ENCODE measurements at places on chromosomes 1 and 21.

DNA sequence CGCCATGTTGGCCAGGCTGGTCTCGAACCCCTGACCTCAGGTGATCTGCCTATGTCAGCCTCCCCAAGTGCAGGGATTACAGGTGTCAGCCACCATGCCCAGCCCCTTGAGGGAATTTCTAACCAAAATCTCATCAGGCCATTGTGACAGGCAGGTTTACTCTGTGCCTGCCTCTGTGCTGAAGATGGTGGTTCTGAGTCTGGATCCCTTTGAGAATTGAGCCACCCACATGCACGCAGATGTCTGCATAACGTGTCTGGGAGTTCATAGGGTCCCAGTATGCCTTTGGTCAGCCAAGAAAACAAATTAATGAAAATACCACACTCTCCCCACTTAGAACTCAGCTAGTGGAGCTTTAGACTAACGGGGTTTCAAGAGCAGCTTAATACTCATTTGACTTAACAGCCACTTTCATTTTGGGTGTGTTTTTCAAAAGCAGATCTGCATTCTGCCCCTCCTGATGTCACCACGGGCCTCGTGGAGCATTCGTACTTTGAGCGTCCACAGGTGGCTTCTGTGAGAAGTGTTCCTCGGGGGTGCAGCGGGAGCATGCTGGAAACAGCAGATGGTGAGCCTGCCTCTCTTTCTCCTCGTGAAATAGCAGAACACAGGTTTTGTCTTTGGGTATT lies 45.3 kb downstream of the DIP2A start:
- peak; percentile 83 for DNase-seq

DNA sequence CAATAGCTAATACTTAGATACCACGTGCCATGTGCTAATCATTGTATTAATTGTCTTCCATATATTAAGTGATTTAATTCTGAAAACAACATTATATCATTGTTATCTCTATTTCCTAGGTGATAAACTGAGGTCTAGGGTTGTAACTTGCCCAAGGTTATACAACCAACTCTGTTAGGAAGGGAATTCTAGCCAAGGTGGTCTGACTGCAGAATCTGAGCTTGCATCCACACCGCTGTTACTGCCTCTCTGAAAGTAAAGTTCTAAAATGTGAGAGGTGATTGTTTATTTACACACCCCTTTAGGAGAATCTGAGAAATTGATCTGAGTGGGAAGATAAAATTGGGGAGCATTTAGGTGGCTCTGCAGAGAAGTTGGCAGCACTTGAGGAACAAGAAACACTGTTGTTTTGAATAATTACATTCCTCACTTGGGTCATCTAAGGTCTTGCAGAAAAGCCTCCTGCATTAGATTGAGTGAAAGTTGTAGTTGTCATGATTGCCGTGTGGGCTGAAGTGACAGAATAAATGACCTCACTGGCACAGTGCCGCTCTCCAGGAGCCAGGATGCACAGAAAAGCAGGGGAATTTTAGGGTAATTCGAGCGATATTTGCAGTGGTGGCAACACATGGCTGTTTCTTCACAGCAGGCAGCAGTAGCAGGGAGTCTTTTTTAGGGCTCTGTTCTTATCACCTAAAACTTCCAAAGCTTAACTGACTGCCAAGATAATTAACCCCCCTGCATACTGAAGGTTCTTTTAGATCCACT lies 121.7 kb downstream of the ADGRL4 start:
- no peak for DNase-seq

- DNase-seq, result no peak
These were observed 6.1 kb upstream of the ELAPOR1 start for GRCh38 chr1:109107785-109108184.

- DNase-seq, result no peak
These were observed 1.4 kb downstream of the S100A12 start for GRCh38 chr1:153374071-153374470.

DNA sequence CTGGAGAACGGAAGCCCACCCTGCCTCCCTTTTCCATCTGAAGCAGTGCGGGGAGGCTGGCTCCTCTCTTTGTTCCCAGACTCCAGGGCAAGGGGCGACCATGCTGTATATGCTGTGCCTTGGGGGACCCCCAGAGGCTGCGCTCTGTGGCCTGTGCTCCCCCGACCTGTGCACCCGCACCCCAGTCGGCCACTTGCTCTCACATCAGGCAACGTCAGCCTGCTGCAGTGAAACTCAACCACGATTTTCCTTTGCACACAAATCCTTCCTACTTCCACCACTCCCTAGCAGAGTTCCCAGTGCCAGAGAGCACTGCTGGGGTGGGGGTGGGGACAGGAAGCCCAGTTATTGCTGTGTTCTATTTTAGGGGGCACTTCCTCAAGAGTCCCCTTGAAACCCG lies 52.5 kb downstream of the SIM2 start:
- DNase-seq, result no peak

DNA sequence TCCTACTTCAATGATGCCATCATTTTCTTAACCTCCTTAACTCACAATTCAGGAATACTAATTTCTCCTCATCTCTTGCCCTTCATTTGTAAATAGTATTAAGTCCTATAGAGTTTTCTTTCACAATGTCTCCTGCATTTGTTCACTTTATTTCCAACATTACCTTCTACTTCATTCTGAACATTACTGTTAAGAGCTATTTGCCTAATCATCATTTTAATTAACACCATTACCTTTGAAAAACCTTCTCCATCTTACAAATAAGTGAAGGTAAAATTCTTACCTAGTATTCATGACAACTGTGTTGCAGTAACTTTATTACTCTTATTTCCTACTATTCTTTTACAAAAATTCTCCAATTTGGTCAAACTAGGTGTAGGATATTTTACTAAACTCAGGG lies 137.7 kb downstream of the COQ8A start:
- no peak for DNase-seq

GRCh38 chr21:29933088-29933487 lies 6.7 kb downstream of the GRIK1 start:
- DNase-seq, result no peak
